Caco-2 (cell line): ENCODE measurements at places on chromosomes 12 and 14. TPM values are rescaled to one million over a fixed set of nuclear protein-coding genes. Genes with fewer than 3 reads are reported as not detected.

- no peak for DNase-seq
Measured at GRCh38 chr14:80982711-80983110, 27.3 kb downstream of the TSHR start.

DNA sequence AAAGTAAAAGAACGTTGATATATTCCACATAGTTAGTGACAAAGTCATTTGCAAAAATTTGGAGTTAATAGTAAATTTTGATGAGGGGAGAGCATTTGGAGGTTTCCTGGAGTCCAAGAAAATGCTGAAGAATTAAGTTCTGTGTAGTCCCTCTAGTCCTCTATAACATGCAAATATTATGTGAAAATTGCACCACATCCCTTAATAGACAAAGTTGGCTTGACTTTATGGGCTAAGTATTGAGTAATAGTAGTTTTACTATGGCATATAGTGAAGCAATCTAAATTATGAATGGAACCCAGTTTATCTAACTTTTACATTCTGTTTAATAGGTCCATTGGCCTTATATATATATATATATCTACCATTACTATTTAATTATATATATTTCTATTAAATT lies 66.4 kb upstream of the DCN start:
- no peak for DNase-seq

DNA sequence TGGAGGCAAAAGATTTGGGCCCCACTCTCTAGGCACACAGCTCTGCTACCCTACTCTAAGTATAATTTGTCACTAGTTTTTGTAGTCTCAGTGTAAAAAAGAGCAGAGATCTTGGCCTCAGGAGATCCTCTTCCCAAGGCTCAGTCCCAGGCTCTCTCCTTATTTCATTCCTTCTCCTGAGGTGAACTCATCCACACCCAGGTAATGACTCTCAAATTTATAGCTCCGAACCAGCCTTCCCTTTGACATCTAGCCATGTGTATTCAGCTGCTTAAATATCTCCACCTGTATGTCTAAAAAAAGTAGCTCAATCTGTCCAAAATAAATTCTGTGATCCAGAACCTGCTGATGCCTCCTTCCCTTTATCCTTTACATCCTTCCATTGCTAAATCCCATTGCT lies 173.5 kb upstream of the HIF1A start:
- no peak for DNase-seq

- no peak for DNase-seq
Measured at GRCh38 chr14:102184316-102185035, 44.8 kb downstream of the WDR20 start.

Gene DEGS2
- 3.8 and 5.1 TPM in 2 replicates for total RNA-seq

Gene TAS2R13
- total RNA-seq, result 1.6 and 2.0 TPM in 2 replicates

DNA sequence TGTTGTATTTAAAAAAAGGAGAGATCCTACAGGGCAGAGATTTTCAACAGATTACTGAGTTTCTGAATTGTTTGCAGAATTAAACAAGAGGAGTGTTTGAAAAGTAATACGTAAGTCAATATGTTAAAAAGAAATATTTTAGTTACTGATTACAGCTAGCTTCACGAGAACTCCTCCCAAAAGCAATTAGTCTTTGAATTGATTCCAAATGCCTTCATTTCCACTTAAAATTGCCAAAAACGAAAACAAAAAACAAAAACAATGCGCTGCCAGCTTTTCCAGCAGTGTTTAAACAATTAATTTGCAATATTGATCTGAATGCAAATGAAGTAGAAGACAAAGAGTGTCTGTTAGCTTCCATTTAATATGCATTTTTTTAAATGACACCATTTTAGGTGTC lies 310.0 kb downstream of the IPO8 start:
- DNase-seq, result no peak

Gene SLC17A8
- total RNA-seq, result not detected in 2 replicates

DNA sequence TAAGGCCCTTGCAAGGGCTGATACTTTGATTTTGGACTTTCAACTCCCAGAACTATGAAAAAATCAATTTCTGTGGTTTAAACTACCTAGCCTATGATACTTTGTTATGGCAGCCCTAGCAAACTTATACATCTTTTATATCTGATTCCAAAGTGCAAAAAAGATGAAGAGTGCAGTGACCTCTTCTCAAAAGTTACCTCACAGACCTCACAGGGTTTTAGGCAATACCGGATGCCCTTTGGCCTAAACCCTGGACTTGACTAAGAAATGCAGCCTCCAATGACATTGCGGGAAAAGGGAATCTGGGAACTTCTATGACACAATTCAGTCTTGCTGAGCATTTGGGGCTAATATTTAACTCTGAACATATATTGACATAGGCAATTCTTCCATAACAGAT lies 63.3 kb downstream of the IGF1 start:
- peak; percentile 19 for DNase-seq

GRCh38 chr12:65891987-65892481 lies 67.8 kb downstream of the HMGA2 start:
- no peak for DNase-seq

DNA sequence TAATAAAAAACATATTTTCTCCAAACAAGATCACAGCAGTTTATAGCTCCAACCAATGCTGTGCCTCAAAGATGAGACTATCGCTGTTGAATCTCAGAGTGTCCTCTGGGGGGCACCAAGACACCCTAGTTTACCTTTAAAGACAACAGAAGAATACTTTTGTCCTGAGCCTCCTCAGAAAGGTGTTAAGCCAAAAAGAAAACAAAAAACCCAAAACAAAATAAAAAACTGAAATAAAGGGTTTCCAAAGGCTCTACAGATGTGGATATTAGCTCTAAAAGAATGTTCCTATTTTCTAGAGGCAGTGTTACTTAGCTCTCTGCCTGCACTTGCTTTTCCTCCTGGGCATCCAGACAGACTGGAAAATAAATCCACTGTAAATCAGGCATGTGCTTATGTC lies 86.9 kb upstream of the TTC7B start:
- DNase-seq, result peak; percentile 64
